ENCODE measurements at places on chromosomes 3 and 15. TPM values are rescaled to one million over a fixed set of nuclear protein-coding genes. Genes with fewer than 3 reads are reported as not detected.

Gene ARHGEF26
- total RNA-seq, result 4.8 TPM

Gene PEX5L
- not detected for total RNA-seq

Gene MYO5C
- total RNA-seq, result 41.6 TPM

Gene P2RY12
- 2.2 TPM for total RNA-seq

Gene NRG4
- total RNA-seq, result 0.35 TPM

Data from kidney (tissue), 22 donors.